ENCODE measurements at places on chromosomes 7 and 10.

- DNase-seq: no peak
Measured at GRCh38 chr7:108345710-108346336, 110.4 kb downstream of the NRCAM start.

GRCh38 chr7:69067397-69067796 lies 530.9 kb upstream of the AUTS2 start:
- no peak for DNase-seq

DNA sequence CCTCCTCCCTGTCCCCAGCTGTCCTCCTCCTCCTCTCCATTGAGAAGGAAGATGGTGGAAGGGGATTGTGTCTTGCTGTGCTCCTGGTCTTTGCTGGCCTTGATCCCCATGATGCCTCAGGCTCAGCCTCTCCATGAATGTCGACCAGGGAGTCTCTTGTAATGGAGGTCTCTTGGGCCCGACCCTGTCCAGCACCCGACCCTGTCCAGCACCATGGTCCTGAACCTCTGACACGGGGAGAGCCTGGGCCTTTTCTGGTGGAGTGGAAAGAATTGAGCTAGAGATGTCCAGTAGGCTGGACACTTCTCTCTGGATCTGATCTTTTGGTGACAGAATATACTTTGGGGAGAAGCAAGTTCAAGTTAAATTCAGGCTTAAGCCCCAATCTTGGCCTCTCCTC lies 42.3 kb upstream of the HMX3 start:
- DNase-seq: no peak

- DNase-seq: no peak
Measured at GRCh38 chr10:33759191-33759590, 424.7 kb upstream of the NRP1 start.

GRCh38 chr7:139231513-139232376 lies 708 bp downstream of the UBN2 start:
- peak; percentile 10 for DNase-seq

DNA sequence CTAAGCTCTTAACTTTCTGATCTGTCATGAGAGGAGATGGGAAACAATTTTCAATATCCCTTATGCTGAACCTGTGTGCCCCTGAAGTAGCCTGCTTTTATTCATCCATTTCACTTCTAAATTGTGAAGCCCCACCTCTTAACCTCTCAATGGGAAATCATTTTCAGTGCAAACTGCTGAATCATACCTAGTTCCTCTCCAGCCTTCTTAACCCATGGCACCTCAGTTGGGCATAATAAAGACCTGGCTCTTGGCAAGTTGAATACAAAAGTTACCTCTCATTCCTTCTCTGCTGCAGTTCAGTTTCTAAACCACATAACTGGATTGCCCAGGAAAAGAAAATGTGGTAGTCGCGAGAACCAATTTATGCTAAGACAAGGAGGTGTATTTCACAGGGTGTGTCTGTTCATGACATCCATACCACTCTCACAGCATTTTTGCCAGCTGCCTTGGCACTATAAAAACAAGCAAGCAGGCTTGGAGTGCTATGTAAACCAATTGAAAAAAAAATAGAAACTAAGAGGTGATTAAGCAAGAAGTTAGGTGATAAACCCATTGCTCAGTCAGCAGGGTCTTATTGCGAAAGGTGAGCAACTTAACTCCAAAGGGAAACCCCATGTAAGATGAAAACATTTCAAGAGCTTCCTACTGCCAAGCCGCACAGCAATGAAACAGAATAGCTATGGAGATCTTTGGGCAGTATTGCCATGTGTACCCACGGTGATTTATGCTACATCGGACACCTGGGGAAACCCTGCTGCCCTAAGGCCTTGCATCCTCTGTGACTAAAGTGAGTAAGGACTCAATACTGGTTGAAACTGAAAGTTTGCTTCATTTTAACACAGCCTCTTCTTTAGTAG lies 57.0 kb upstream of the DKK1 start:
- no peak for DNase-seq

DNA sequence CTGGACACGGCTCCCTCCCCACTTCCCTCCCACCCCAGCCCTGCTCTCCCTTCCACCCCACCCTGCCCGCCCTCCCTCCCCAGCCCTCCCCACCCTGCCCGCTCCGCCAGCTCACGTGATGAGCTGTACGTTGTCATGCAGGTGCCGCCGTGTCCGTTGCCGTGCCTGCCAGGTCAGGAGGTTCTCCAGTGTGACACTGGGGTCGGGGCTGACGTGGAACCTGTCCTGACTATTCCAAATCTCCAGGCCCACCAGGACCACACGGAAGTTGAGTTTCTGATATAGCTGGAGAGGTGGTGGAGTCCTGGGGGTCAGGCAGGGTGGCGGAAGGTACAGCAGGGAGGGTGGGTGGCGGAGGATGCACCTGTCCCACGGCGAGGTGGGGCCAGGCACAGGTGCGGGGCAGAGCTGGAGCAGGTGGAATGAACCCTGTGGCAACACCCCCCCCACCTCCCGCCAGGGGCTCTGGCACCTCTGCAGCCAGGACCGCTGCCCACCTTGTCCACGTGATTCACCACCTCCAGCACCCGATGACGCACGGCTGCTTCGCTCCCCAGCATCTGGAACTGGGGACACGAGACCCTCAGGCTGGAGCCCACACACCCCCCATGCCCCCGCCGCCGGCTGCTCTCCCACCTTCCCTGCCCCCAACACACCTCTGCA lies 4.2 kb downstream of the ADAM8 start:
- DNase-seq: no peak

DNA sequence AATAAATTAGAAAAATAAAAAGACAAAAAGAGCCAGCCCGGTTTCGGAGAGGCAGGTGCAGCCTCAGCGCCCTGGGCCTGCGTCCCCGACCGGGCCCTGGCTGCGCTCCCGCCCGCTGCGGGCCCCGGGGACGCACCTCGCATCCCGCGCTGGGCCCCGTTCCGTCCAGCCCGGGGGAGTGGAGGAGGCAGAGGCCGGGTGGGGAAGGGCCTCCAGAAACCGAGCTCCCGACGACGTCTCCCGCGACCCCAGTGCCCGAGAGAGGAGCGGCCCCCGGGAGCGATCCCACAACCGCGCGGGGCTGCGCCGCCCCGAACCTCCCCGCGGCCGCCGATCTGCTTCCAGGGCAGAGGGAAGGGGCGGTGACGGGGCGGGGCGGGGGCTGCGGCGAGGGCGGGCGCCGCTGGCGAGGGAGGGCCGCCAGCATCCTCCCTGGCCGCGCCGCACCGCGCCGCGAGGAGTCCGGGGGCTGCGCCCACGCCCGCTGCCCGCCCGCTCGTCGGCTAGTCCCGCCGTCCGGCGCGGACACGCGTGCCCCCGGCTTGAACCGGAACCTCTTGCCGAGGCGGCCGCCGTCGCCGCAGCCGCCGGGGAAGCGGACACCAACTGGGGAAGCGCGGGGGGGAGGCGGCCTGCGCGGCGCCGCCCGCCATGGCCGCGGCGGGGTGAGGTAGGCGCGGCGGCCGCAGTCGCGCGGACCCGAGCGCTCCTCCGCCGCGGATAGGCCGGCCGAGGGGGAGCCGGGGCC lies at the start of gene CCNY:
Gene CCNY (plus strand): TSS at position 426 of the 748 bp plus-strand sequence. CDS start 545 bp downstream, outside the sequence.
- DNase-seq: peak; percentile 81

GRCh38 chr7:116772423-116772863 lies 89.9 kb upstream of the CAPZA2 start:
- no peak for DNase-seq

GRCh38 chr7:26850193-26850651 lies 14.2 kb downstream of the SKAP2 start:
- DNase-seq: no peak

DNA sequence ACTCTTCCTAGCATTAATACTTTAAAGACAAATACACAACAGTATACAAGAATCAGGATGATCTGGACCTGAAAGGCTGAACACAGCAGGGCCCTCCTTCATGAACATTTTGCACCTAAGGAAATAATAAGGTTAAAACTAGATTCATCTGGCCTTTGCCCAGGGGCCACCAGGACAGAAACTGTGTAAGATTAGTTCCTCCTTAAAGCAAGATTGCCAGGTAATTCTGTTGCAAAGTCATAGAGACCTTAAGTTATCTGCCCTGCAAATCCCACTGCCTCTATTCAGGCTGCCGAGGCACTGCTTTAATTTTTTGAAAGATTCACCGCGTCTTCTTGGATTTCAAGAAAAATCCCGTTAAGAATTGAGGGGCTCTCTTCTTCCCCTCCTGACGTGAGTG lies 1.6 kb upstream of the KIAA1217 start:
- no peak for DNase-seq

GRCh38 chr7:81769891-81770727 lies at the start of gene HGF:
Gene HGF (minus strand): TSS chr7:81770047. CDS start chr7:81769971, 76 bp downstream.
- DNase-seq: no peak

GRCh38 chr7:82926477-82926876 lies 236.2 kb downstream of the PCLO start:
- DNase-seq: no peak

DNA sequence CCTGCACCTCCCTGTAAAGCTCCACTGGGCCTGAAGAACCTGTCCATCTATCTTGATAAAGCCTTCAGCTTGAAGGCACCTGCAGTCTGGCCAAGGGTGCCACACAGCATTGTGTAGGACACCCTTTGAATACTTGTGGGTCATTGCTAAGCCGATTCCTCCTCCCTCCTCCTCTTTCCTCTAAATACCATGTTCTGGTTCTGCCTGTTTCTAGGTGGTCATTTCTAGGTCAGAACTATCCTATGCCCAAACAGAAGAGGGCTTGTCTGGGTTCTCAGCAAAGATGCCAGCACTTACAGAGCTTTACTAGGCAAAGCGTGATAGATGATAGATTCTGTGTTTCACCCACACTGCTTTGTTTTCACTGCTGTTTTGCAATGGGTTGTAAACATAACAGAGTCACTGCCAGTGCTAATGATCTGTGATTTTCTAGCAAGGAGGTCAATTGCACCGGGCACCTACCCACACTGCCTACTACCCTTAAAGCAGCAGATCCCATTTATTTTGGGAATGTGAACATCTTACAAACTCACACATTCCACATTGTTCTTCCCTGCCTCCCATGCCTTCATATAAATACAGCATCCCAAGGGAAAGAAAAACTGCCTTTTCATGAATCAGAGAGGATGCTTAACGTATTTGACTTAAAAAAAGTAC lies 279.1 kb upstream of the PITRM1 start:
- DNase-seq: no peak

DNA sequence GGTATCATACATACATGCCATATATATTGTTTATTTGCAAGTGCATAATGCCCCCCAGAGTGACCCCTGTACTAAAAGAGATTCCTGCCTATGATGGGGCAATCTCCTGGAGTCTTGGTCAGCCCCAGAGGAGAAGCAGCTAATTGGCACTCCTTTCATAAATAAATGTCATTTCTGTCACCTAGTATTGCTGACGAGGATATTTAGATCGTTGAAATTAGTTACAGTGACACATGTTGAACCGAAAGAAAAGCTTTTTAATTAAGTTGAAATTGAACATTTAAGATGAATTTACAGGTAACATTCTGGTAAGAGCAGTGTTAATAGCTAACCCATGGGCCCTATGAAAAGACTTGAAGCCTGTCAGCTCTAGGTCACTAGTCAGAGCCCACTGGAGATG lies 210.5 kb upstream of the LRGUK start:
- no peak for DNase-seq

DNA sequence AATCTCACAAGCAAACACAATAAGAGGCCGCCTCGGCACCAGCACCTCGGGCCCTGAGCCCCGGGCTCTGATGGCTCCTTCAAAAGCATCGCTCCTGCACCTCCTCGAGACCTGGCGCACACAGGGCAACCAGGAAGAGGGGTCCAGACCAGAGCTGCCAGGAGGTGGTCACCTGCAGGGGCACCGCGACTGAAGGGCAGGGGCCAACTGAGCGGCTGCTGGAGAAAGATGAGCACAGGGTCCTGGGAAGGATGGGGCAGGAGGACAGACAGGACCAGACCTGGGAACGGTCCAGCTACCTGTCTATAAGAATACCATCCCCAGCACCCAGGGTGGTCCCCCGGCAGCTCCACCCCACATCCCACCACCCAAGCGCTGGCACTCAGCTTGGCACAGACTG lies 20.8 kb downstream of the MAD1L1 start:
- DNase-seq: no peak

GRCh38 chr10:102634686-102635085 lies 9.6 kb upstream of the TRIM8 start:
- DNase-seq: no peak

DNA sequence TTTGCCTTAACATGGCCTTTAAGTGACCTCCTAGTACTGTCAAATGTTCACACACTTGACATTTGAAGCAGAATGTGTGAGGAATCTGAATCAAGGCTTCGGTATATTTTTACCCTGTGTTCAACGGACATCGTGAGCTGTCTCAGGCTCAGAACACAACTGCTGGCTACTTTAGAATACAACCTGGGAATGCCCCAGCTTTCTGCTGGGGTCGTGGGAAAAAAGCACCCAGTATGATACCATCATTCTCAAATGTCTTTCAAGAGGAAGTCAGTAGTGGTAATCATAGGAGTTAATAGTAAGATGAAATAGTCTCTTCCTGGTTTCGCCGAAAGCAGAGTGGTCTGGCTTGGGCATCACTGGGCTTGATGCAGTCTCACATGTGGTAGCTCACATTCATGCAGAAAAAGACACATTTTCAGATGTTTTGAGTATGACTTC lies 67.2 kb downstream of the CREB5 start:
- DNase-seq: no peak

GRCh38 chr10:6153845-6154244 lies 48.9 kb upstream of the PFKFB3 start:
- no peak for DNase-seq

- DNase-seq: no peak
Measured at GRCh38 chr7:139825666-139826290, 3.3 kb upstream of the TBXAS1 start.

DNA sequence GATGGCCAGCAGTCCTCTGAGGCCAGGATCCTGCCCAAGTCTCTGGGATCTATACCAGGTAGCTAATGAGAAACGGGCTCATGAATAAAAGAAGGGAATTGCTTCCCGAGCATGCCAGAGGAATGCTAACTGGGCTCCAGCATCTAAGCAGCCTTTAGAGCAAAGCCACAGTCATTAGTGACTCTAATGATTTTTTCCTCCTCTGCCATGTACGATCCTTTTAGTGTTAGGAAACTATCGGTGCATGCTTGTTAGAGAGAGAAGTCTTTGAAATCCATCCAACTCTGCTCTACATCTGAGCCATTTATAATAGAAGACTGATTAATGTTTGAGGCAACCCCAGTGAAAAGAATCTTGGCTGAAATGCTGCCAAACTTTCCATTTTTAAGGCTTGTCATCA lies 124.9 kb upstream of the TCERG1L start:
- no peak for DNase-seq

Measured in activated CD4-positive, alpha-beta T cell treated with anti-CD3 and anti-CD28 coated beads for 4 hours (primary cell).